ENCODE measurements at places on chromosomes 7 and 10.

DNA sequence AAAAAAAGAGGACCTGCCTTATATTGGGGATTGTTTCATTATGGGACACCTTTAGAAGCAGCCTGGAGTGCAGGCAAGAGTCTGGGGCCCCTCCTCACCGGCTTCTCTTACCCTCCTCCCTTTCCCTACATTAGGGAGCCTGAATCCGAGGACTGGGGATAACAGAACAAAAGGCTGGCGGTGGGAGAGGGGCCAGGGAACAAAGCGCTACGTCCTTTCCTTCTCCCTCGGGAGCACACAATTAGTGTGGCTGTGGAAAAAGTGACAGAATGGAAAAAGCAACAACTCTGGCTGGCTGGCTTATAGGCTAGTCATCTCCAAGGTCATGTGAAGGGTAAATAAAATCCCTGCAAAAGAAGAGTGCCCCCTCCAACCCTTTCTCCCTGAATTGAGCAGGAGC is 74.7 kb downstream of the LSM5 start:
- no peak for DNase-seq

GRCh38 chr7:85924062-85924461 is 719.6 kb upstream of the GRM3 start:
- no peak for DNase-seq

GRCh38 chr10:27713941-27714340 is 31.7 kb downstream of the MKX start:
- DNase-seq, result peak; percentile 78

DNA sequence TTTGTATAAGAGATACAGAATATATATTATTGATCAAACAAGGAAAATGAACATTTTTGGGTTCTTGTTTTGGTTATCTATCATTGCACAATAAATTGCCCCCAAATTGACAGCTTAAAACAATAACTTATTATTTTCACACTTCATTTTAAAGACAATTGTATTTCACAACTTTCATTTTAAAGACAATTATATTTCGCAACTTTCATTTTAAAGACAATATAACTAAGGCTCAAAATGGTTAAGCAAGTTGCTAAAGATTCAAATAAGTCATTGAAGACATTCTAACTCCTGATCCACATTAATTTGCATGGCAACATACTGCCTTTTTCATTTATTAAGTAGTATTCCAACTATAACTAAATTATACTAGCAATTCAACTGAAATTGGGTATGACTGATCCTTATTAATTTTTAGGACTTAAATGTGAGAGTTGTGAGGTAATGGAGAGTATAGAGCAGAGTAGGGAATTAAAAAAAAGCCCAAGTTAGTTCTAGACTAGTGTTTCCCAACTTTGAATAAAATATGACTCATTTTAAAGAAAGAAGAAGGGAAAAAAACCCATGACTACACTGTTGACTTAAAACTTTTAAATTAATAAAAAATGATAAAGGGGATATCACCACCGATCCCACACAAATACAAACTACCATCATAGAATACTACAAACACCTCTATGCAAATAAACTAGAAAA is 9.9 kb upstream of the STEAP2 start:
- no peak for DNase-seq

GRCh38 chr7:69162326-69162725 is 435.9 kb upstream of the AUTS2 start:
- no peak for DNase-seq

GRCh38 chr7:84912993-84913635 is 273.7 kb downstream of the SEMA3D start:
- no peak for DNase-seq

- DNase-seq, result no peak
Measured at GRCh38 chr10:3814838-3815220, 29.8 kb upstream of the KLF6 start.

DNA sequence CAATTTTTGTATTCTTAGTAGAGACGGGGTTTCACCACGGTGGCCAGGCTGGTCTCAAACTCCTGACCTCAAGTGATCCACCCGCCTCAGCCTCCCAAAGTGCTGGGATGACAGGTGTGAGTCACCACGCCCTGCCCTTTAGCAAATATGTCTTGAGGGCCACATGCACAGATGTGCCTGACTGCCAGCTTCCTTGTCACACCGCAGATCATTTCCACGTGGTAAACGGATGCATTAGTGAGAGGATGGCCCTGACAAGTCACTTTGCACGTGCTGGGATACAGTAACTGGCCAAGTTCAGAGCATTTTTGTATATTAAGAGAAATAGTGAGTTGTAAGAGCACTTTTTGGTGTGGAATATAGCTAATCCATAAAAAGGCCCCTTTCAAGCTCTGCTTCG is 44.3 kb upstream of the FAM180A start:
- DNase-seq, result no peak

DNA sequence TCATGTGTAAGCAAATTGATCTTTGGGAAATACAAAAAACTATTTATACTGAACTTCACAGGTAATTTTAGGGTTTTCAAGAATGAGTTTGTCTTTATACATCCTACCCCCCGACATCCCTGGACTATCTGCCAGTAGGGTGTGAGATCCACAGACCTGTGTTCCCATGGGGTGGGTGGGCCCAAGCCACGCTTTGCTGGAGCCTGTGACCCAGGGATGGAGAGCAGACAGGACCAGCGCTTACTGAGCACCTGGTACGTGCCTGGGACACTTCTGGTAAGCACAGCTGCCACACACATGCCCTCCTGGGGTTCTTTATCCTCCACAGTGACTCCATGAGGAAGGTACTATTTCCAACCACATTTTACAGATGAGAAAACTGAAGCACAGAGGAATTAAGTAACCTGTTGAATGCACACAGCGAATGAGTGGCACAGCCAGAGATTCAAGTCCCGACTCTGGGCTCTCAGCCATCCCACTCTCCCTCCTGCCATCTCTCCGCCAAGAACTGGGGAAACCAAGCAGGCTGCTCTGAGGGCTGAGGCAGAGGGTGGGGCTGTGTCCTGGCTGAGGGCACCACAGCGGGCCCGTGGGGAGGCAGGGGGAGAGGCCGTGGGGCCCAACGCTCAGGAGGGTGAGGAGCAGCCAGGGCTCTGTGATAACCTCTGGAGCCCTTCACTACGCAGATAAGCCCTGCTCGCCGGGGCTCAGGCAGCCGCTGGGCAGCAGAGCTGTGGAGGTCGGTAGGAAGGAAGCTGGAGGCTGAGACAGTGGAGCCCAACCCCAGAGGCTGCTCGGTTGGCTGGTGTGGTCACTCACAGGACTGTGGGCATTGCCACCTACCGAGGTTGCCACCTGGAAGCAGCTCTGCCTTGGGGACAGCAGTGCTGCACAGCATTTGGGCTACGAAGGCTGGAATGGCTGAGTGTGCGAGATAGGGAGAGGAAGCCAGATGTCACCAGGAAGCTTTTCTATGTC is 124.2 kb downstream of the ARHGAP22 start:
- peak; percentile 27 for DNase-seq

DNA sequence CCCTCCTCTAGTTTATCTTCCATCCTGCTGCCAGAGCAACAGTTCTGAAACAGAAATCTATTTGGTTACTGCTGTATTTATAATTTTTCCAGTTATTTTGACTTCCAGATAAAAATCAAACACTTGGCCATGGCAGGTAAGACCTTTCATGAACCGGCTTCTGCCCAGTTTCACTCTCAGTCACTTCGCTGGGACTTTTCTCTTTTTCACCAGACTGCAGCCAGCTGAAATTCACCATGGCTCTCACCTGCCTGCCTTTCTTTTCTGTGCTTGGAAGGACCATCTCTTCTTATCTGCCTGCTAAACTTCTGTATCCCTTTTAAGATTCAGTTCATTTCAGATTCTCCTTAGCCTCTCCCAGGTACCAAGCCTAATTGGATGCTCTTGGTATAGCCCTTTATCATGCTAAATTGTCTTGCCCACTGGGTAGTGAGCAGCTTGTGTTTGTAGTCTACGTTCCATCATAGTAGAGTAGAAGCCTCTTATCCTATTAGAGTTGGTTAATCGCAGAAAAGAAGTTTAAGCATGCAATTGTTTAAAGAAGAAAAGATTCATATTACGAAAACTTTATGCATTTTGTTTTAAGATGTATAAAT is 71.7 kb downstream of the TAF3 start:
- DNase-seq, result no peak

DNA sequence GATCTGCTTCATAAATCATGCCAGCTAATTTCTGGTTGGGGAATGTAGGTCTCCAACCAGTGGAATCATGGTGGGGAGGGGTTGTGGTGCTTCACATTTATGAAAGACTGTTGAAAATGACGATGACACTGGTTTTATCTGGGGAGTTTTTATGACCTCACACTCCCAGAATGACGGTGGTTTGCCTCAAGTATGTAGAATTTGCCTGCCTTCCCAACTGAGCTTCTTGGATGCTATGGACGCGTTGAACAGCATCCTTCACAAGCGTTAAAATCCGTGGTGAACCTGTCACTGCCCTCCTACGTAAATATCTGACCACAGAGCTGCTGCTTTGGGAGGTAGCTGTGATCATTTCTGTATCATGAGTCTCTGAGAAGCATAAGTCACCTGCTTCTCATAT is 3.3 kb downstream of the INSYN2A start:
- no peak for DNase-seq

DNA sequence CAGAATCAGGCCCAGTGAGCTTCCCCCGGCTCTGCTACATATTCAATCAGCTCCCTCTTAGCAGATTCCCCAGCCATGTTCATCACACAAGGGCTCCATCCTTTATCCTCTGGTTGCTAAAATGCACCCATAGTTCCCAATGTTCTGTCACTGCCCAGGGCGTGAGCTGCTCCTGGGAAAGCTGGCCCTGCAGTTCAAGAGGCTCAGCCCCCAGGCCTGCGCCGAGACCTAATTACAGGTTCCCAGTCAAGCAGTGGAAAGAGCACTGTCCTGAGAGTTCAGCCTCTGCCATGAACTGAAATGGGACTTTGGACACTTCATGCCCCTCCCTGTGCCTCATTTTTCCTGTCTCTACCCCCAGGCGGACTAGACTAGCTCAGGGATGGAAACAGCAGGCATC is 75.6 kb downstream of the GPR26 start:
- no peak for DNase-seq

- DNase-seq, result no peak
Measured at GRCh38 chr10:71323407-71323806, 4.3 kb downstream of the SLC29A3 start.

DNA sequence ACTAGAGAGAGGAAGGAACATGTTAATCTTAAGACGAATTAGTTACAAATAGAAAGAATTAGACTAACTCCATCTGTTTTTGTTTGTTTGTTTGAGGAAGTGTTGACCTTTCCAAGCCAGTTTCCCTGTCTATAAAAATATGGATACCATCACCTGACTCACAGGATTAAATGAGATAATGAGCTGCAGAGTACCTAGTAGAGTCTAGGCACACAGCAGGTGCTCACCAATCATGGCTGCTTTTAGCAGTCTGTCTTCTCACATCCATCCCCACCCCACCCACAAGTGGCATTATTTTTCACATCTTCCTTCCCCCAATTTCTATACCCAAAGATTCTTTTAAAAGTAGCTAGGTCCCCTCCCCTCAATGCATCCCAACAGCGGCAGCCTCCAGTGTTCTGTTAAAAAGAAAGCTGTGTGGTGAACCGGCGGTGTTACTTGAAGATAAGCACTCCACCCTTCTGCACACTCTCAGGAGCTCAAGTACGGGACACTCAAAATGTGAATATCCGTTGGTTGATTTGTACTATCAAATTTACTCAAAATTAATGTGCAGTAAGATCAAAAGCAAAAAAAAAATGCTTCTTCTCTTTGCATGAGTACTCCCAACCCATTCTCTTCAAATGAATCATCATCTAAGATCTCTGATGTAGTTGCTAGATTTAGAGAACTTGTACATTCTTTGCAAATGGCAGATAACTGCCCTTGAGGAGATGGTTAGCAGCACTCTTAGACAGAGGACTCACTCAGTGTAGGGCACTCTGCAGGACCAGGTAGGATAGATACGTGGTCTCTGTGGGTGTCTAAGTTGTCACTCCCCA is 145.4 kb upstream of the ASAH2 start:
- no peak for DNase-seq

DNA sequence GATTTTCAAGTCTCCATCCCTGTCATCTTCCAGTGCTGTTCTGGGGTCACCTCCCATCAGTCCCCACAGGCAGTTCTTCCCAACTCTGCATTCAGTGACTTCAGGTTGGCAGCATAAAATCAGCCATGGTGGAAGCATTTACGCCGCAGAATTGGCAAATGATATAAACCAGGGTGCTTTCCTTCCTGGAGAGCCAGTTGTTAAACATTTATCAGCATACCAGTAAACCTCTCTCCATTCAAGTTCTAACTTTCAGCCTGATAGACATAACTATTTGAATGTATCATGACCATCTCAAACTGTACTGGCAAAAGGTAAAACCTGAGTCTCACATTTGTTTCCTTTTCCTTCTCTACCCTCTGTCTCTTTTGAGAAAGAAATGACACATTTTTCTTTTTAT is 69.7 kb upstream of the ITPRID1 start:
- no peak for DNase-seq

DNA sequence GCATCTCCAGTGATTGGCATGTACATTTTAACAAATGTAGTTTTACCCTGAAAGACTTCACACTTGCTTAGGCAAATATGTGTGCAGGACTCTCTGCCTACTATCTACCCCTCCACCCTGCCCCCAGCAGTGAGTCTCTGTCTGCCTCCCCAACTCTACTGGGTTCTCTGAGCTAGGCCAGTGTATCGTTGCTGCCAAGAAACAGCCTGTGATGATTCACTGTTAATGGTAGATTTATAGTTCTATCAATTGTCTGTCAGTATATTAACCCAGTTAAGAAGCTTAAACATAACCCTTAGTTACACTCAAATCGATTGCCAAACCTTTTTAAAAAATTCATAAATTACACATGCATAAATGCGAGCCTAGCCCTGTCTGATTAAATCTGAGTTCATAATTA is 137.0 kb downstream of the SND1 start:
- no peak for DNase-seq

- no peak for DNase-seq
Measured at GRCh38 chr10:20890491-20891337, 6.4 kb downstream of the NEBL start.

DNA sequence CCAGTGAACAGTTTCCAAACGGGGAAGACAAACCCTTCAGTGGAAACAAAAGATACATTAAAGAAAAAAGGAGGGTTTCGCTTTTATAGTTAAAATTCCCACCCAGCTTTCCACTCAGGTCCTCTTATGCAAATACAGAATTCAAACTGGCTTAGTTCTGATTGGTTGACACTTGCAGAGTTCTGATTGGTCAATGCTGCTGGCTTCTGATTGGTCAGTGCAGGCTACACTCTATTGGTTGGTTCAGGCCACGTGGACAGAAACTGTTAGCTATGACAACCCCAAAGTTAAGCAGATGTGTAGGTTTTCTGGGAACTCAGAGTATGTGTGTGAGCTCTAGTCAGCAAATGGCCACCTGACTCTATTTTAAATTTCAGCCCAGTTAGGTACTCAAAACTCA is 80.0 kb downstream of the FBXL13 start:
- no peak for DNase-seq

GRCh38 chr7:121466455-121466854 is 70.3 kb upstream of the FAM3C start:
- DNase-seq, result no peak

All from femur (tissue), 1 donor.